ENCODE measurements at places on chromosomes 6 and 20. TPM values are rescaled to one million over a fixed set of nuclear protein-coding genes. Genes with fewer than 3 reads are reported as not detected.

STX7 gene
- total RNA-seq = 3.5 TPM

CRYBG1 gene
- total RNA-seq = not detected

MUC21 gene
- total RNA-seq = not detected

DAAM2 gene
- total RNA-seq = under 0.01 TPM

DNA sequence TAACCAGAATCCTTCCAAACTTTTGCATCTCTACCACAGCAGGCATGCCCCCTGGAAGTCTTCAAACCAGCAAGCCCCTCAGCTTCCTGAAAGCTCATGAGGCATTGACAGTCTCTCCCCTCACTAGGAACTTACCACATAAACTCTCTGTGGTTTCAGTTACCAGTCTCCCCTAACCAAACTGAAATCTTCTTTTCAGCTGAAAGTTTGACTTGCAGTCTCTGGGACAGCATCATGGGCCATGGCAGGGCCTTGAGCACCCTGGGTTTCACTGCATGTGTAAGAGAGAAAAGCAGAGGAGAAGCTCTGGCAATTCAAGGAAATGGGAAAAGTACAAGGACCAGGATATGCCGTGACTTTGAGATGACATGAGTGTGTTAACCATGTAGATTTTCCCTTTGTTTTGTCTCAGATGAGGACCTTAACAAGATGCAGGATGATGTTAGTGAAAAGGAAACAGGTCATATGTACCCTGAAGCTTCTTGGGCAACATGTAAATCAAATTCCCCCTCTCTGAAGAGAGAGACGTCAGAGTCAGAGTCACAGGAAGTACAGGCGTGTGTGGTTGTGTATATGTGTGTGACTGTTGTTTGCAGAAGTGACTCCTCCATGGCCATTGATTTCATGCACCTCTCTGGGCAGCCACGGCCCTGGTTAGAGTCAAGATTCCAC lies 106.3 kb downstream of the TNFRSF21 start:
- no peak for DNase-seq

DNA sequence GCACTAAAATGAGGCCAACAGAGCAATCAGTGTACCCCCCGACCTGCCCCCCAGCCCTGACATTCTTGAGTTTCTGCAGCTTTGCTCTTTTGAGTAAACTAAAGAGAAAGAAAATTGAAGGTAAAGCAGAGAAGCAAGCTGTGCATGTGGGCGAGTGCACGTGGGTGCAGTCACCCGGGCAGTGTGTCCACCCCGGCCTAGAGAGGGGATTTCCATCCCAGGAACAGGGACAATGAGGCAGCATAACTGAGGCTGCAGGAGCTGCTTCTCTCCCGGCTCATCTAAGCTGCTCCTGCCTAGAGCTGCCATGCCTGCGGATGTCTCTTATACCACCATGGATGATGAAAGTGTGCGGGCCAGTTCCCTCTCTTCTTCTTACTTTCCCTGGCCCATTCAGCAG lies 16.8 kb downstream of the CASS4 start:
- no peak for DNase-seq

- no peak for DNase-seq
Observed at GRCh38 chr6:63563235-63563634, 9.0 kb upstream of the LOC128125822 start.

- DNase-seq = peak; percentile 12
Observed at GRCh38 chr6:118320652-118321051, 227.4 kb upstream of the PLN start.

GRCh38 chr6:71028877-71029252 lies 72.0 kb upstream of the B3GAT2 start:
- no peak for DNase-seq

Data from G401 (cell line).